Stimulated activated naive CD4-positive, alpha-beta T cell (primary cell): ENCODE measurements at places on chromosomes 1 and 21.

DNA sequence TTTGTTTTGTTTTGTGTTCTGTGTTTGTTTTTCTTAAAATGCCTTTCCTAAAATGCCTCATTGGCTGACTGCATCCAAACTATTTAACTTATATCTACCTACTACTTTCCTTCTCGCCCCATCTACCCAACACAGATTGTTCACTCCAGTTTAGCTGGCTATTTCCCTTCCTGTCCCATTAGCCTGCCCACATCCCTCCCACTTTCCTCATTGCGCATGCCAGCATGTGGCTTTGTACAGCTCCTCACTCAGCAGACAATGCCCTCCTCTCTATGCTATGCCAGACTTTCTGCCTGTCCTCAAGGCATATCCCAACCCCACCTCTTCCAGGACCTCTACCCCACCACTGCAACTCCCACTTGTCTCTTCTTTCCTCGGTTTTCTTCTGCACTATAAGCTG is 94.7 kb upstream of the C1orf21 start:
- DNase-seq, result no peak

- DNase-seq, result no peak
Measured at GRCh38 chr1:185578293-185578692, 155.9 kb upstream of the HMCN1 start.

DNA sequence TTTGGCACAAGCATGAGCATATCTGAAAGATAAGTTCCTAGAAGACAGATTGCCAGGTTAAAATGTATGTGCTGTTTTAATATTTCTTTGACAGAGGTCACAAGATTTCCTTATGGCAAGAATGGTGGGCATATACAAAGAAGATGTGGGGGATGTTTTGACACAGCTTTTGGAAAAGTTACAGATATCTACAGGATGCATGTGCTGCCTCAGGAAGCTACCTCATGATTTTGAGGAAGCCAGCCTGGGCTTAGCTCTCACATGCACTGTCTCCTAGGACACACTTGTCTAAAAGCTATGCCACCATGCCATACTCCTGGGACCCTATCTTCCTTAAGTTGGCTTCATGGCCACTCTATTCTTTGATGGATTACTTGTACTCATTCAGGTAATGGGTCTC is 99.9 kb downstream of the C1orf94 start:
- no peak for DNase-seq

DNA sequence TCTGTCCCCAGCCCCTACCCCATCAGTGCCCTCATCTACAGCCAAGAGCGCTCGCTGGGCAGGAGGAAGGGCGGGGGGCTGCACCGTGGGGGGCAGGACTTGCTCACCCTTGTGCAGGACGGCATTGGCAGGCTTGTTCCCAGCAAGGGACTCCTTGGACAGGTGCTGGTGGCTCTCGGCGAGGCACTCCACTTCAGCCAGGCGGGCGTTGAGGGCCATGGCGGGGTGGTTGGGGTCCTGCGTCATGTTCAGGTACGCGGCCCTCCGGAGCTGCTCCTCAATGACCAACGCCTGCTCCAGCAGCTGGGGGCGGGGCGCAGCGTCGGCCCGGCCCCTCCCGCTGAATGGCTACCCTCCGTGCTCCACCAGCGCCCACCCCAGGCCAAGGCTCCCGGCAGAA is 64.0 kb downstream of the KCNAB2 start:
- DNase-seq, result no peak

- DNase-seq, result no peak
Measured at GRCh38 chr1:205059660-205060059, 16.6 kb downstream of the CNTN2 start.

GRCh38 chr1:213507472-213508223 is 456.6 kb downstream of the RPS6KC1 start:
- no peak for DNase-seq

GRCh38 chr1:108829498-108829916 is 27.4 kb downstream of the AKNAD1 start:
- DNase-seq, result no peak

DNA sequence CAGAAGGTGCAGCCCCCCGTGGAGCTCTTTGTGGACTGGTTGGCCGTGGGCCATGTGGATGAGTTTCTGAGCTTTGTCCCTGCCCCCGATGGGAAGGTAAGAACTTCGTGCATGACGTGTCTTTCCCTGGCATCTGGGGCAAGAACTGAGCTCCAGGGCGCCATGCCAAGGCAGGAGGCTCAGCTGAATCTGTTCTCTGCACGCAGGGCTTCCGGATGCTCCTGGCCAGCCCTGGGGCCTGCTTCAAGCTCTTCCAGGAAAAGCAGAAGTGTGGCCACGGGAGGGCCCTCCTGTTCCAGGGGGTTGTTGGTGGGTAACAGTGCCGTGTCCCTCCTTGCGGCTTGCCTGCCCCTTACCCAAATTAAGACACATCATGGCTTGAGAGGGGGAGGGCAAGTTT is 27.7 kb downstream of the PADI3 start:
- DNase-seq, result no peak

- no peak for DNase-seq
Measured at GRCh38 chr1:41274752-41275545, 32.8 kb upstream of the SCMH1 start.

GRCh38 chr1:225883616-225884265 is 1.6 kb upstream of the TMEM63A start:
- no peak for DNase-seq

DNA sequence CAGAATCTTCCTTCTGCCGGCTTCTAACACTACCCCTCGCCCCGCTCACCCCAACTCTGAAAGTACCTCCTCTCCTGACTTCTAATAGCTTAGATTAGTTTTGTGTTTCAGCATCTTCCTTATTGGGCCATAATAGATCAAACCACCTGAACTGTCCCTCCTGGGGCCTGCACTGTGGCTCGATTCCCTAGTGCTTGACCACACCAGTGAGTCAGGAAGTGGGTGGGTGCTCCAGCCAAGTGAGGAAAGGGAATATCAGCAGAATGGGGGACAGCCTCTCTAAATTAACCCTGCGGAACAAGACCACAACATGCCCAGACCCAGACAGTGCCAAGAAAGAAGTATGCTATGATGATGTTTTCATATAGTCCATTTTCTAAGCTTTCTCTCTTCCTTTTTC is 8.5 kb downstream of the SERTAD4 start:
- no peak for DNase-seq

GRCh38 chr21:32392299-32392879 is 423 bp downstream of the URB1 start:
- DNase-seq, result no peak

GRCh38 chr1:117616356-117616755 is 10.5 kb downstream of the TENT5C start:
- no peak for DNase-seq

GRCh38 chr1:24198766-24199165 is 11.7 kb upstream of the IFNLR1 start:
- DNase-seq, result no peak

DNA sequence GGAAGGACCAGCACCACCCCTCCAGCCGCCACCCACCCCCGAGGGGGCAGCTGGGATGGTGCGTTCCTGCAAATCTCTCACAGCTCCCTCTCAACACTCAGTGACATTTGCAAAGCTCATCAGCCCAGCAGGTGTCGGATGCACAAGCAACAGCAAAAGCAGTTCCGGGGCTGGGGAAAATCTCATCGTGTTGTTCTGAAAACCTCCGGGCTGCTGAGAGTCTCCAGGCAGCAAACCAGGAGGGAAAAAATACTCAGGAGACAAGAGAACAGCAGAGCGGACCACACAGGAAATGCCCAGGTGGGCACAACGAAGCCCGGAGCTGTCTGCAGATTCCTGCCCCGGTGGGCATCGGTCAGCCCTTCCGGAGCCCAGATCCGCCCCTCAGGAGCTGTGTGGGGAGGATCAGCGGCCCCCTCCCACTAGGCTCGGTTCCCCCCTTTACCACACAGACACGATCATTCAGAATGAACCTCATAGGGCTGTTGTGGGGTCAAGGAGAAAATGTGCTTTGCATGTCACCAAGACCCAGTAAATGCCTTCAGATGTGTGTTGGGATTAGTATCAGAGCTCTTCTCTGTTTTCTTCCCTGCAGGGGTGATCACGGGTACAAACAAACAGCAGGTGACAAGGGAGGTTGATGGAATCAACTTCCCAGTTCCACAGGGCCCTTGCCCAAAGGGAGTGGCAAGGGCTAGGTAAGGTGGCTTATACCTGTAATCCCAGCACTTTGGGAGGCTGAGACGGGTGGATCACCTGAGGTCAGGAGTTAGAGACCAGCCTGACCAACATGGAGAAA is 127.0 kb upstream of the TIAM1 start:
- DNase-seq, result no peak

- peak; percentile 32 for DNase-seq
Measured at GRCh38 chr1:93029317-93029716, 49.8 kb upstream of the MTF2 start.

DNA sequence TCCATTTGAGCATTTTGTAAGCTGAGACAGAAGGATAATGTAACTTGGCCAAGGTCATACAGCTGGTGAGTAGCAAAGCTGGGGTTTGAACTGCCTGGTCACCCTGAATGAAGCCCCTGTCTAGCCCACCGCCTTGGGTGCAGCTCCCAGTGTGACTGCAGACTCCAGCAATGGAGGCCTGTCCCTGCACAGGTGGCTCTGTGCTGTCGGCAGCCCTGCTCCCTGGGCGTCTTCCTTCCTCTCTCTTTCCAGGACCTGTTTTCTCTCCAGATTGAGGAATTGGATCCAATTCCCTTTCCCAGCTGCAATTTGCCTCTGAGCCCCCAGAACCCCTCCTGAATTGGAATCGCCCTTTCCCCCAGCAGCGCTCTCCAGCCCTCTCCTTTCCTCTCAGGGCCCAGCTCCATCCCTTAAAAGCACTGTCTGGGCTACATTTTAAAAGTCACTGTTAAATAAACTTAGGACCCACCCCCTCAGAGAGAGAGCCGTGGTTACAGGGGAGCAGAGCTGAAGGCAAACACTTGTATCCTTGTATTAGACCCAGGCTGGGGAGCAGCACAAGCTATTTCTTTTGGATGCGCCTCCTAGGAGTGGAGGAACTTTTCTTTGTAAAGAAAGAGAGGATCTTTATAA is 161.4 kb upstream of the LMO4 start:
- no peak for DNase-seq

DNA sequence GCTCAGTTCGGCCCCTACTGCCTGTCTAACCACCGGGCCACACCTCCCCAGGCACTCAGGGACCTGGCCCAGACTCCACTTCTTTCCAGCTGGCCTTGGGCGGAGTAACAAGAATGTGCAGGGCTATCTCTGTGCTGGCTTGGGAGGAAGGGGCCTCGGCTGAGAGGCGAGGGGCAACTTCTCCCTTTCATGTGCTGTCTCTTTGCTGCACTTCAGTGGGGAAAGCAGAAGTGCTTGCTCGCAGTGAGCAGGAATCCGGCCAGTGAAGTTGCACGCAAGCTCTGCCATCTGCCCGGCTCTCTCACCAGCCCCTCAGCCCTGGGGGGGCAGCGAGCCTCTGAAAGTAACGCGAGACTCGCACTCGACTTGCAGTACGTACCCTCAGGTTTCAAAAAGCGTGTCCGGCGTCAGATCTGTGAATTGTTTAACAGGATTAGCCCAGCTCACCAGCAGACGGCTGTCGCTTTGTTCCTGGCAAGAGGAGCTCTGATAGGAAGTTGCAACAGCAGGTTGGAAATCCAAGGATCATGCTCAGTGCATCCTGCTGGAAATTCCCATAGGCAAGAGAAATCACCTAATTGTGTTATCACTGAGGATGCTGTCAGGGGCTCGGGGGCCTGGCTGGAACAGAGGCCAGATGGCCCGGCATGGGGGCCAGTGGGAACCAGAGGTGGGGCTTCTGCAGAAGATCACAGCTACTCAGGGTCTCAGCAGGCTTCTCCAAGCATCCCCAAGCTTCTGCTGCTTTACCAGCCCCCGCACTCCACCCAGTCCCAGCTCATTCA is 221.1 kb downstream of the NPHP4 start:
- no peak for DNase-seq

DNA sequence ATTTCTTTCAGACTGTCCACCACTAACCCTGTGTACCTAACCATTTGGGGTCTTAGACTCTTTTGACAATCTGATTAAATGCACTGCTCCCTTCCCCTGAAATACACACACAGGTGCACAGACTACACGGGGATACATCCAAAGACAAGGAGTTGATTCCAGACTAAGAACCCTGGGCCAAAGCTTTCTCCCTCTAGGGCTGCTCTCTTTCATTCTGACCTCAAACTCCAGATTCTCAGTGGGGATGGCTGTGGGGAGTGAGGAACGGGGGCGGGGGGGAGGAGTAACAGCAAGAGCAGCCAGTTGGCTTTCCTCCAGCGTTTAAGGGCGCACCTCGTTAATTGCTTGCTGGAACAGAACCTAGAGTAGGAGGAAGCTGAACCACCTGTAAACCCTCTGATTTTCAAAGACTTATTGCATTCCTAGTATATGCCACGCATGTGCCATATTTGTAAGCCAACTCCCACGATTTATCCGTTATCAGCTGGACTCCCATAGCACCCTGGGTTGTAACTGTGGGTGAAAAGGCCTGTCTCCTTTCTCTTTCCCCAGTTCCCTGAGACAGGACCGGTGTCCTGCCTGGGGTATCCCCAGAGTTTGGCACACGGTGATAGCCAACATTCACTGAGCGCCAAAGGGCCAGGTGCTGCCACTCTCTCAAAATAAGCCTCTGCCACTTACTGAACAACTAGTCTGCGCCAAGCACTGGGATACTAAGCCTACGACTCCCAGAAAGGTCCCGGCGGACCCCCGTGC is 920 bp downstream of the MTHFR start:
- DNase-seq, result peak; percentile 28

GRCh38 chr21:29208682-29209059 is 78.2 kb downstream of the MAP3K7CL start:
- DNase-seq, result no peak

- no peak for DNase-seq
Measured at GRCh38 chr1:5585256-5585655, 407.0 kb downstream of the NPHP4 start.

- peak; percentile 75 for DNase-seq
Measured at GRCh38 chr1:91555821-91556531, 55.3 kb downstream of the CDC7 start.

DNA sequence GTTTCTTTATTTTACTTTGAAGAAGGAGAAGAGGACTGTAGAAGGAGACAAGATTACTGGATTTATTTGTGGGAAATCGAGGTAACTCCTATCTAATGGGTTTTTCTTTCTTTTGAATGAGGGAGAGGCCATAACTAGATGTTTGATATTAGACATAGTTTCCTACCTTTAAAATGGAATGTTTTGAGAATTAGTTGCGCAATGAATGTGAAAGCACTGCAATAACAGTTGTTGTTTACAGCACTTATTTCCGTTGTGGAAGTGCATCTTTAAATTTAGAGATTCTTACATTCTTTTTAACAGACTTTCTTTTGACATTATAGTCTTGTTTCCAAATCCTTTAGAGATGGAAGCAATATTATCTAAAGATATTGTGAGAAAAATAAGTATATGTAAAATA is 229.0 kb downstream of the SRGAP2C start:
- no peak for DNase-seq
